Stromal cell of bone marrow (primary cell): ENCODE measurements at places on chromosomes 6 and 20.

DNA sequence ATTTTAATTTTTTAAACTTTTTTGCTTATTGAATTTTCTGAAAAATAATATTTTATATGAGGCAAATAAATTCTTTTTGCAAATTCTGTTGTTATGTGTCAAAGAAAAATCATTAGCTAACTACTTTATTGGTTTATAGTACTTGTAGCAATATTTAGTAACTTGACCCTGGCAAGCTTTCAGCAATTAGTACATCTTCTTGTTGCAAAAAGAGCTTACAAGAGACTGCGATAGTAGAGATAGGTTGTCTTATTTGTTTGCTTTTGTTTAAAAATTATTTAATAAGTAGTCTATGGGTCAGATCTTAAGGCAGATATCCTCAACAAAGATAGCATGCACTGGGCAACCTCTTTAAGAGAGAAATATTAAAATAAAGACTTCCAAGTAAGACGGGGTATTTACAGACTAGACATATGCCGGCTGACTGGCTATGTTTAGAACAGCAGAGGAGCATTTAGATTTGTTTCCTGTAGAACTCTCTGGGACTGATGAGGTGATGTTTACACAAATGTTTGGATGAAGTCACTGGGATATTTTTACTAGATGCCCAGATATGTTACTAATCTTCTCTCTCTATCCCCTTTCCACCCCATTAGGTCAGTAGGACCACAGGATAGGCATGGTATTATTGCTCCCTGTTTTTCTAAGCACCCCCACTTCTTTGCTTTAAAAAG lies 25.0 kb downstream of the VGLL2 start:
- no peak for DNase-seq

DNA sequence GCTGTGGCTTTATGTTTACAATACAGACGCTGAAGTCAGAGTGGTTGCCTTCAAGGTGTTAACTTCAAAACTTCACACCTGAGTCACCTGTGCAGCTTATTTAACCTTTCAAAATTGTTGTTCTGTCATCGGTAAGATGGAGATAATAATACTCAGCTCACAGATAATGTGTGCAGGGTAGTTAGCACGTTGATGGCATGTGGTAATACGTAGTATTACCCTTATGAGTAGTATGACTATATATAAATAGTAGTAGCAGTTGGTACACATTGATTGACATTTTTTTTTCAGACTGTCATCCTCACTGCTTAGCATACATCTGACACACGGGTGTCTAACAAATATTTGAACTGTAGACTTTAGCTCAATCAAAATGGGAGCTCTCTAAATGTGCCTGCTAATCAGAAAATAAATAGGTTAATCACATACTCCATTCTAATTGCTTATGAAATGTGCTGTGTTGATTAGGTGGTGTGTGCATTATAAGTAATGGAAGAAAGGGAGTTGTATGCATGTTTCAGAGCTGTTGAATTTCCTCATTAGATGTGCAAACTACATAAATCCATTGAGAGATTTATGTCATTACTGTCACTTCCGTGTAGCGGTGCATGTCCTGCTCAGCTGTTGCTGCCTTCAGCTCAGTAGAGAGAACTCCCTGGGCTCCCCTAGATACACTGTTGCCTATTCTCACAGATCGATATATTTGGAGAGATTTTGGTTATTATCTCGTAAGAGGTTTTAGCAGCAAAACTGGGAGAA lies 11.2 kb upstream of the MROH8 start:
- no peak for DNase-seq

- DNase-seq, result no peak
These were observed 66.8 kb downstream of the PRDM1 start for GRCh38 chr6:106152952-106153351.

DNA sequence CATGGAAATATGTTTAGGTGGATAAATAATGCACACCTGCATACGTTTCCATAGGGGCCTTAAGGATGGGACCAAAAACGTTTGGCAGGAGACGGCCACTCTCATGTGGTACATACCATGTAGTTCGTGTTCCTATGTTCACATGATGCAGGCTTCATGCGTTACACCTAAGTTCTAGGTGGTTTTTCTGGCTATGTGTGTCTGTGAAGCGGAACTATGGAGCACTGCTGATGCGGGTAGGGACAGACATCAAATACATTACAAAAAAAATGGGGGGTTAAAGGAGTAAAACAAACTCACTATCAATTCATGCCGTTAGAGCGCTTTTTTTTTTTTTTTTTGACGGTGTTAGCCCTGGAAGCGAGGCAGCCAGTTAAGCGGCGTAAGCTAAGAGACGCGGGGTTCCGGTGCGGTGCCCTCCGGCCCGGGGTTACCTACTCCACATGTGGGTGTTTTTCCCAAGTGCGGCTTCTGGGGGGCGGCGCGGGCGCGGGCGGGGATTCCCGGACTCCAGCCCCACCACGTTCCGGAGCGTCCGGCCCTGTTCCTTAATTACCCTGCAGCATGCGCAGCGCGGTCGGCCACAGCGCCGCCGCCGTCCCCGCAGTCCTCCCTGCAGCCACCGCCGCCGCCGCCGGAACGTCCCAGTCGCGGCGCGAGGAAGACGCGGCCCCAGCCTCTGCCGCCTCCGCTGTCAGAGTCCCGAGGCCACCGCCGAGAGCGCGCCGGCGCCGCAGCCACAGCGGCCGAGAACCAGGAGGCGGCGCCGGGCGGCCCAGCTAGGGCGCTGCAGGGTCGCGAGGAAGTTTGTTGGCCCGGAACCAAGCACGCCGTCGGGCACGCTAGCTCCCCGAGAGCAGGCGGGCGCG lies 648 bp downstream of the COL19A1 start:
- no peak for DNase-seq

DNA sequence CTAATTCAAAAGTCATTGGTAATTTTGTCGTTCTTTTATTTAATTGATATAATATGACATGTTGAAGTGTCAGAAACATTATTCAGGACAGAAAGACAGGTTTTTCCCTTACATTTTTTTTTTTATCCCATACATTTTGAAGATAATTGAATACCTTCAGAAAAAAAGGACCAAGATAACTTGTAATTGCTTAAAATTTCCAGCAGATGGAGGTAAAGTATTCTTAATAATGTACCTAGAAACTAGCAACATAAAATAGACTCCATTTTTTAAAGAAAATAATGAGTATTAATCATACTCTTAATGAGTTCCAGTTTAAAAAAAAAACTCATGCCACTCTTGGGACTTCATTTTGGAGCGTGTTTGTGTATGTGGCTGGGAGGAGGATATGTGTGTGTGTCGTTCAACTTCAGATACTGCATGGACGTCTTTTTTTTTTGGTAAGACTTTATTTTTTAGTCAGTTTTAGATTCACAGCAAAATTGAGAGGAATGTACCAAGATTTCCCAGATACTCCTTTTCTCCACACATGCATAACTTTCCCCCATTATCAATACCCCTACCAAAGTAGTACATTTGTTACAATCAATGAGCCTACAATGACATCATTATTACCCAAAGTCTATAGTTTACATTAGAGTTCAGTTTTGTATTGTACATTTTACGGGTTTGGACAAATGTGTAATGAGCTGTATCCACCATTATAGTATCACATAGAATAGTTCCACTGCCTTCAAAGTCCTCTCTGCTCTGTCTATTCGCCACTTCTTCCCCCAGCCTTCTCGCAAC lies 79.4 kb downstream of the ROS1 start:
- DNase-seq, result peak; percentile 17

DNA sequence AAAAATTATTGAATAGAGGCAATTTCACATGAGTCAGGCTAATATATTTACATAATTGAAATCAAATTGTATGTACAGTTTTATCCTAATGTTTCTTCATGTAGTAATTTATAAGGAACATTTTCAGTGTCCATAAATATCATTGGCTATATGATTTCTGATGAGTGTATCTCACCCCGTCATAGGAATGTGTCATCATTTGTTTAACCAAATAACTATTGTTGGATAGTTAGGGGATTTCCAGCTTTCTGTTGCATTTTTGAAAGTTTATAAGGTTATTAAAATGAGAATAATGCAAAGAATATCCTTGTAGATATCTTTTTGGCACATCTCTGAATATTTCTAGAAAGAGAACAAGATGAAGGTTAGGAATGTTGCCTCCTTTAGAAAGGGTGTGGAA lies 39.0 kb downstream of the SYTL3 start:
- no peak for DNase-seq

GRCh38 chr20:7332169-7332568 lies 564.7 kb downstream of the BMP2 start:
- no peak for DNase-seq

DNA sequence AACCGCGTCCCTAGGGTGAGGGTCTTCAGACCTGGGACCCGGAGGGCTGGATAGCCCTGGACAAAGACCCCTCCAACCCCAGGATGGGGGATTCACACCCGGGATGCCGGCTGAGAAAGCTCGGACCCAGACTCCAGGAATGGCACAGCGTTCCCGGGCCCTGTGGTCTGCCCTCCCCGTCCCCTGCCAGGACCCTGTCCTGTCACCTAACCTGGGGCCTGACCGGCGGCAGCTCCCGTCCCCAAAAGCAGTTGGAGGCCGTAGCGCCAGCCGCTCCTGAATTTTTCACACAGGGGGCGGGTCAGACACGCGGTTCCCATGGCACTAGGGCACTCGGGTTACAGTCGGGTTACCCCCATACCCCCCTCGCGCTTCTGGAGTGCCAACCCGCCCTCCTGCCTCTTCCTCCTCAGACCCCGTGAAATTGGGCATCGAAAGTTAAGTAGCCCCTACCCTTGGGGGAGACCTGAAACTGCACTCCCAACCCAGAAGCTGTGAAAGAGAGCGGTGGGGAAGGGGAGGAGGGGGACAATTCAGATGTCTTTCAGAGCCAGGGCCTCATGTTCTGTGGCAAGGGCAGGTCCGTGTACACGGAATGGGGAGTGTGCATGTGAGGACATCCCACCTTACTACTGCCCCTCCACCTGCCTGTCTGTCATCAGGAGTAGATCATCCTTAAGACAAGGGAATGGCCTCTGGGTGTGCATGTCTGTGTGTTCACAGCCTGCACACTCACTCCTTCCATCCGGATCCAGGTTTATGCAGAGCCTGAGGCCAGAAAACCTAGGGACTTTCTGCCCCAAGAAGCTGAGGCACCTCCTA lies 595 bp downstream of the REM1 start:
- no peak for DNase-seq

GRCh38 chr6:169223006-169223405 lies 30.6 kb downstream of the THBS2 start:
- DNase-seq, result no peak

DNA sequence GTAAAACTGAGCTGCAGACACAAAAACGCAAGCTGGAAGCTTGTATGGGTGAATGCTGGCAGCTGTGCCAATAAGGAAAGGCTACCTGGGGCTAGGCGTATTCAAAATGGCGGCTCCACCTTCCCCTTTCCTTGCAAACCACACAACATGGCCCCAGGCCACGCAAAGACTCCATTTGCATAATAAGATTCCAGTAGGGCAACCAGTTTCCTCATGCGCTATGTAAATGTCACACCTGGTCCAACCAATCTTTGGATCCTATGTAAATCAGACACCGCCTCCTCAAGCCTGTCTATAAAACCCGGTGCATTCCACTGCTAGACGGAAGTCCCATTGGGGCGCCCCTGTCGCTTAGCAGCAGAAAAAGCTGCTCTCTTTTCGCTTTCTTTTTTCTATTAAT lies 505.9 kb upstream of the BTBD3 start:
- no peak for DNase-seq

DNA sequence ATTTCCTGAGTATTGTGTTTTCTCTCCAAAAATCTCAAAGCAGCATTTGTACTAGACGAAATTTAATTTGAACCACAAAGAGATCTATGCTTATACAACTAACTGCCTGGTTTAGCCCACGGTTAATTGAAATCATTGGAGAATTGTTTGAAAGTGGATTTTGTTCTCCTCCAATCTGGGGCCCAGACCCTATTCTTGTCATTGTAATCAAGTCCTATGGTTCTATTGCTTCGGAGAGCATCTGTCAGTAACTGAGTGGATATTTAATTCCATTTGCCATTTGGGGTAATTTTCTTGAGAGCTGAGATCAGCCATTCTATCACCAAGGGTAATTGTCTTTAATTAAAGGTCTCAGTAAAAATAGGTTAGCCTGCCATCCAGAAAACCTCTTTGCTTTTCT lies 117.0 kb upstream of the KCNG1 start:
- no peak for DNase-seq
